AG09319 (cell line): ENCODE measurements at places on chromosomes 6 and 20.
A peak's percentile ranks its signal among the peaks of the same experiment; 100 is the strongest.

GRCh38 chr20:3751675-3752385 lies 15.7 kb downstream of the ADISSP start:
- no peak for DNase-seq

- DNase-seq, result no peak
Measured at GRCh38 chr6:80094017-80094416, 12.5 kb upstream of the BCKDHB start.

DNA sequence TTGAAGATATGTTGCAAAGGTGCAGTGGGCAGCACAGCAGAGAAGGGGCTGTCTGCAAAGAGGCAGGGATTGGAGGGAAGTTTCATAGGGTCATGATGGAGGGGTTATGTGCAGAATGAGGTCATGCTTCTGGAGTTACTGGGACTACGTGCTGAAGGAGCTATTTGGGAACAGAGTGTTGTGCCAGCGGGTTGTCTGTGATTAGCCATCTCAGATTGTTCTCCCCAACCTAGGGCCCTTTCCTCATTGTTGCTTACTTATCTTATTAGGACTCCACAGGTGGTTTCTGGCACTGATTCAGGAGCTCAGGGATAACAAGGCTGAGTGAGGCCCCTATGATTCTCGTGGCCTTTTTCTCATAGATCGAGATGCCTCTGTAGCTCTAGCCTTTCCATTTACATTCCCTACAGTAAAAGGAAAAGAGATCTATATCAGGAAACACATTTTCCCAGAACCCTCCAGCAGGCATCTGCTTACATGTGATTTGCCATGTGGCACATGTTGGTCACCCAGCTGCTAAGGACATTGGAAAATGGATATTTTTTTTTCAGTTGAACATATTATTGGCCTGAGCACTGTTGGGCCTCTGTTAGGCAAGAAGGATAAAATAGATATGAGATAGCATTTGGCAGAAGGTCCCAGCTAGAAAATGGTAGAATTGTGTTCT lies 429.6 kb upstream of the PLCB4 start:
- no peak for DNase-seq

GRCh38 chr6:104789770-104790190 lies 69.9 kb downstream of the HACE1 start:
- no peak for DNase-seq

GRCh38 chr6:90468080-90468479 lies 118.8 kb downstream of the MAP3K7 start:
- DNase-seq, result no peak

DNA sequence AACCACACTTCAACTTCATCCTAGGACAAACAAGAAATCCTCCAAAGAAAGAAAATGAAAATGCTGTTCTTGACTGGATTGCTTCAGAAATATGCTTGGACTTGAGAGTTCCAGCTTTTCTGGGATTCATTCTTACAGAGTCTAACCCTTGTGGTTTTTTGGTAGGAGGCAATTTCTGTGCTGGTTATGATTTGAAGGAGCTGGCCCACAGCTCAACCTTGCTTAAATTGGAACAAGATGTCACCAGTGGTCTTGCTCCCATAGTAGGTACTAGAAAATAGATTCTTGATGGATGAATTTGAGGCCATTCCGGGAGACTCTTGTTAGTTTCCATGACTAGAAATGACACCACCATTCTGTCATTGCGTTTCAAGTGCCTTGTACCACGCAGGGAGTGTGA lies 54.3 kb upstream of the BMP6 start:
- DNase-seq, result peak; percentile 42

DNA sequence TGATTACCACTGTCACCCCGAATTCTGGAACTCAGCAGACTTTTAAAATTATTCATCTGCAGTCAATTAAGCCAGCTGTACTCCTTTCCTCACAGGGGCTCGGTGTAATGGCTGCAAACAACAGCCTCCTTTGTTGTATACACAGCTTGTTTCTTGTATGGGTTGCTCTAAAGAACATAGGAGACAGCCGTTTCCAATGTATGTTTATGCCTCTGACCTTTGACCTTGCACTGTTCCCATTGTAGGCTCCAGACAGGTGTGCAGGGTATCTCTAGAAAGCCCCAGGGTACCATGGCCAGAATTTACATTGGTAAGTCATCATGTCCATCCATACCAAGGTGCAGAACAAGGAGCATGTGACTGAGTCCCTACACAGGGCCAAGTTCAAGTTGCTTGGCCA lies 11.5 kb upstream of the TENT5A start:
- no peak for DNase-seq

- DNase-seq, result no peak
Measured at GRCh38 chr20:48846516-48847492, 19.0 kb upstream of the PREX1 start.

DNA sequence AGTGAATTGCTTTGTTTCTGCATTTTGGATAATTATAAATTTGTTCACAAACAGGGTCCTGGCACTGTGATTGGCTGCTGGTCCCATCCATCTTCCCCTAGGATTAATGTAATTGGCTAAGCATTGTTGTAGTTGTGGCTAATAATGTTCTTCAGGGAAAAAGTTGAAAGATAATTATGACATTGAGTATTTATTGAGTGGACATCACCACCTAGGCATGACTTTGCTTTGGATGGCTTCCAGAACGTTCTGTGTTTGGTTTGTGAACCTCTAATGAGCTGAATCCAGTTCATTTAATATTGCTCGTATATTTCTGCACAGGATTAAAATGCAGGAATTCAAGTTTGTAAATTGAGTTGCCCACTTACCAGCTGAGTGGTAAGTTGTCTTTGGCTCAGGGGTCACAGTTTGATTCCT lies 55.1 kb downstream of the ARID1B start:
- peak; percentile 15 for DNase-seq

DNA sequence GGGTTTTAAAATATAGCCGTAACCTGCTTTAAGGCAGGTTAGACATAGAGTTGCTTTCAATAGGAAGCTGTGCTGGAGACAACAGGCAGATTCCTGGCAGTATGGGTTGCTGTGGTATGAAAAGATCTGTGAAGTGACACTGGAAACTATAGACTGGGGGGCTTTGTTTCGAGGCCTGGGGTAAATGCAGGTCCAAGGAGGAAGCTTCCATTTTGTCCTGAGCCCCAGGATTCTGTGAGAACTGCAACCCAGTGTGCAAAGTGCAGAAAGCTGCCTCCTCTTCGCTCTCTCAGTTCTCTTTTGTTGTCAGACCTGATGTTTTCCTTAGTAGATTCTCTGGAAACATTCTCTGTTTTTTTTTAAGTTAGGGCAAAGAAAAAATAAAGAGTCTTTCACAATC lies 86.9 kb downstream of the LYRM4 start:
- DNase-seq, result no peak

GRCh38 chr6:140285471-140285870 lies 911.0 kb upstream of the CITED2 start:
- no peak for DNase-seq

- peak; percentile 31 for DNase-seq
Measured at GRCh38 chr20:32789896-32790750, 27.9 kb downstream of the DNMT3B start.

GRCh38 chr6:6556738-6557503 lies 31.6 kb upstream of the LY86 start:
- no peak for DNase-seq

DNA sequence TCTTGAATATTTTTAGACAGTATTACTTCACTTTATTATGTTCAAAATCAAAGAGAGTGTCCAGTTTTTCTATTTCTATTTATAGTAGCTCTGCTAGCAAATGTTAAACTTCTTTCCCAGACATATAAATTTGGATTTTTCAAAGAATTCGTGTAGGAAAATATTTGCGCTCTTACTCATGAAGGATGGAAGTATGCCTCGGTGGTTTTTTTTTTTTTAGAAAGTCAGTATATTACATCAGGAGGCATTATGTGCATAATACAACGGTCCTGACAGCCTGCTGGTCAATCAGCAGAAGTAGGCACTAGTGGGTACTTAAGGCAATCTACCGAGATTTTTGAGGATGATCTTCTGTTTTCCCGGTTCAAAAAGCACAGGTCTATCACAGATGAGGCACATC lies 249.3 kb downstream of the TBX18 start:
- DNase-seq, result no peak
